Cardiac septum (tissue), 1 donor: ENCODE measurements at places on chromosomes 11 and 22.

GRCh38 chr11:39910087-39910486 lies 1549.4 kb downstream of the LRRC4C start:
- DNase-seq: no peak

DNA sequence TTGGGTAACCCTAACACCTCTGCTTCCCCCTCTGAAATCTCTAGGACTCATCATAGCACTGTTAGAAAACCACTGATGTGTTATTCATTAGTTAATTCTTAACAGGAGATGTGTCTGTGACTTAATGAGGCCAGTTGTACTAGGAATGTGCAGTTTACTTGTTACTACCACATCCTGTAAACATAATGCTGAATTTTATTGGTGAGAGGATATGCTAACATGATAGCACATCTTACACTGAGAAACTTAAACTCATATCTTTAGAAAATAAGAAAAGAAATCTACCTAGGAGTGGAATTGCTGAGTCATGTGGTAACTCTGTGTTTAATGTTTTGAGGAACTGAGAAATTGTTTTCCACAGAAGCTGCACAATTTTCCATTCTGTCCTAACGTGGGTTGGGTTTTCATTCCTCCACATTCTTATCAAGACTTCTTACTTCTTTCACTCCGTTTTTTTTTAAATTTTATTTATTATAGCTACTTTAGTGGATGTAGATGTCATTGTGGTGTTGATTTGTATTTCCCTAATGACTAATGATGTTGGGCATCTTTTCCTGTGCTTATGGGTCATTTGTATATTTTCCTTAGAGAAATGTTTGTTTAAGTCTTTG lies 33.7 kb downstream of the RNF121 start:
- no peak for DNase-seq

GRCh38 chr11:34812905-34813576 lies 103.1 kb downstream of the APIP start:
- DNase-seq: no peak

GRCh38 chr11:65808744-65809341 lies 22.0 kb downstream of the OVOL1 start:
- DNase-seq: no peak

- DNase-seq: no peak
Observed at GRCh38 chr11:59285716-59286260, 72.9 kb upstream of the OR5AN1 start.

GRCh38 chr11:16738947-16739815 lies 734 bp downstream of the C11orf58 start:
- DNase-seq: no peak

DNA sequence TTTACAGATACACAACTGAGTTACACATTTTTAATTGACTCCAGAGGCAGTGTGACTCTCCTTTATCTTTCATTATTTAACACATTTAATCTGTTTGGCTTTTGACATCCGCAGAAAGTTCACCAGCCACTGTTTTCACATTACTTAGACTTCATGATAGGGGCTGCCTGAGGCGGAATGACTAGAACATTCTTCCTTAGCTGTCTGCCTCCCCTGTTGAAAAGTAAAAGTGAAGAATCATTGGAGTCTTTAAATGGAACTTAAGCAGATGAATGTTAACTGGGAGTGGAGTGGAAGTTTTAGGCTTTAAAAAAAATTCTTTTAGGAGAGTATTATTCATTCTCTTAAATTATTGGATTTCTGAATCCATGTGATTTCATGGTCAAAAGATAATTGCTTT lies 229.2 kb upstream of the MTNR1B start:
- DNase-seq: no peak

DNA sequence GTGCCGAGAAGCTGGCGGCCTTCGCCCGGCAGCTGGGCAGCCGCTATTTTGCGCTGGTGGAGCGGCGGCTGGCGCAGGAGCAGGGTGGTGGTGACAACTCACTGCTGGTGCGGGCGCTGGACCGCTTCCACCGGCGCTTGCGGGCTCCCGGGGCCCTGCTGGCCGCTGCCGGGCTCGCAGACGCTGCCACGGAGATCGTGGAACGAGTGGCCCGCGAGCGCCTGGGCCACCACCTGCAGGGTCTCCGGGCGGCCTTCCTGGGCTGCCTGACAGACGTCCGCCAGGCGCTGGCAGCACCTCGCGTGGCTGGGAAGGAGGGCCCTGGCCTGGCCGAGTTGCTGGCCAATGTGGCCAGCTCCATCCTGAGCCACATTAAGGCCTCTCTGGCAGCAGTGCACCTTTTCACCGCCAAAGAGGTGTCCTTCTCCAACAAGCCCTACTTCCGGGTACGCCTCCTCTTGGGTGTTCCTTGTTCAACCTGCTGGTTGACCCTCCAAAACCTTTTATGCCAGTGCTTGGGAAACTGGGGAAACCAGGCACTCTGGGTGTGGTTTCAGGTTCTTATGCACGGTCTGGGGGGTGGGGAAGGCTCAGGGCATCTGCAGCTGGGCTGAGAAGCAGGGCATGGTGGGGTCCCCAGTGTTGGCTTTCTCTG lies 3.1 kb upstream of the TM7SF2 start:
- DNase-seq: no peak

DNA sequence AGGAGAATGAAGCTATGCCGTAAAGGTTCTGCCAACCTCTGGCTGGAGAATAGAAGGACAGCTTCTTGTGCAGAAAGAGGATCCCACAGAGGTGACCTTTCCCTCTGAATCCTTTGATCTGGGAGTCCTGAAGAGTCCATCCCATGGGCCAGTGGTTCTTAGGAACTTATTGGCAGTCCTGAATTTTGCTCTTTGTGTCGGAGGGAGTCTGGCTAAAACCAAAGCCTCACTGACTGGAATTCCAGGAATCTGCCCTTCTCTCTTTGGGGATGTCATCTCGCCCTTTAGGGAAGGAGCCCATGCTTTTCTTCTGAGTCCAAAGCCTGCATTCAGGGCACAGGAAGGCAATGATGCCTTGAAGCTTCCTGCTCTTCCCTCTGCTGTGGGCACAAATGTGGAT lies 45.5 kb downstream of the PKNOX2 start:
- no peak for DNase-seq

DNA sequence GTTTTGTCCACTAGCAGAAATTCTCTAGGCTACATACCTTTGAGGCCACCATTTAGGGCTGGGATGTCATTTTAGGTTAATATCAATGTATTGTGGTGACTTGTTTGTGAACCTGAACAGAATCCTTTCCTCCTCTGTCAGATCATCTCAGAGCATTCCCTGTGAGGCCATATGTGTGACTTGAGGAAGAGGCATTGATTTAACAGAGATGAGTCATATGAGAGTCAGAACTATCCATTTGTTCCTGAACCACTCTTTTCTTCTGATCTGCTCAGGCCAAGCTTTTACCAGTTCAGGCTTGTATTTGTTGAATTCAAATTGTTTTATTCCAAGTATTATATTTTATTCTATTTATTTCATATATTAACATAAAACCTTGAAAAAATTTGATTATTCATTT lies 6.9 kb upstream of the OR4C6 start:
- no peak for DNase-seq

DNA sequence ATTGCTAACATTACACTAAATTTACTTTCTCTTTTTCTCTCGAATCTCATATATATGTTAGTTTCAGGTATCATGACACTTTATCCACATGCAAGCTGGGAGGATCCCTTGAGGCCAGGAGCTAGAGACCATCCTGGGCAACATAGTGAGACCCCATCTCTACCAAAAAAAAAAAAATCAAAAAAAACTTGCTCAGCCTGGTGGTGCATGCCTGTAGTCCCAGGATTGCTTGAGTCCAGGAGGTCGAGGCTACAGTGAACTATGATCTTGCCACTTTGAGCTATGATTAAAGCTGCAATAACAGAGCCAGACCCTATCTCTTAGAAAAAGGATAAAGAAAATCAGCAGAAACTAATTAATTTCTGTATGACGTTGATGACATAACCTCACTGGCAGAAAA lies 3.7 kb upstream of the UPK3A start:
- DNase-seq: no peak

- DNase-seq: no peak
Observed at GRCh38 chr22:30481711-30482110, 9.9 kb upstream of the SEC14L3 start.

- DNase-seq: no peak
Observed at GRCh38 chr11:11545285-11546275, 76.2 kb downstream of the GALNT18 start.

GRCh38 chr22:27597703-27598444 lies 203.7 kb downstream of the MN1 start:
- no peak for DNase-seq

DNA sequence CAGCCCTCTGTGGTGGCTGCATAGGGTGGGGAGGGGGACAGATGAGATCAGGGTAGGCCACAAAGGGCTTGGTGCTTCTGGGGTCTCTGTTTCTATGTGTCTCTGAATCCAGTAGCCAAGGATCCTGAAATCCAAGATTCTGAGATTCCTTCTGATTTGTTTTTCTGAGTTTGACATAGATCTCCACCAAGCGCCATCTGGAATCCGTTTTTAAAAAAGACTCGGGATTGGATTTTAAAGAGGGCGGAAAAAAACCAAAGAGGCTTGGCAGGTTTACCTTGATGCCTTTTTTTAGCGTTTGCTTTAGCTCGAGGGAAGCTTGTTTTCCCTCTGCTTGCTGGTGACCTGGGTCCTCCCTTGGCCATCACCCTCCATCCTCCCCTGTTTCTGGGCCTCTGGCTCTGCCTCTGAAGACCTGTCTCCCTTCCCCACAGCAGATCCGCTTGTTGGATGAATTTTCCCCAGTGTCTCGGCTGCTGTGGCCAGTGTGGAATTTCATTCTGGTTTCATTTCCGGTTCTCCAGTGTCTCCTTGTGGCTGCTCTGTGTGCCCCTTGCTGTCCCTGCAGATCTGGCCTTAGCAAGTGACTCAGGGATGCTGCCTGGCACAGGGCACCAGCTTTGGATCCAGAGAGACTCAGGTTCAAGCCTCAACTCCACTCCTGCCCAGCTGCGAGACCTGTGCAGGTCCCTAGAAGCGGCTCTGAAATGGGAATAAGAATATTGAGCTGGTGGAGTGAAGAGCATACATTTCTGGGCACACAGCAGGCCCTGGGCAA lies 15.1 kb downstream of the SYNGR1 start:
- no peak for DNase-seq

DNA sequence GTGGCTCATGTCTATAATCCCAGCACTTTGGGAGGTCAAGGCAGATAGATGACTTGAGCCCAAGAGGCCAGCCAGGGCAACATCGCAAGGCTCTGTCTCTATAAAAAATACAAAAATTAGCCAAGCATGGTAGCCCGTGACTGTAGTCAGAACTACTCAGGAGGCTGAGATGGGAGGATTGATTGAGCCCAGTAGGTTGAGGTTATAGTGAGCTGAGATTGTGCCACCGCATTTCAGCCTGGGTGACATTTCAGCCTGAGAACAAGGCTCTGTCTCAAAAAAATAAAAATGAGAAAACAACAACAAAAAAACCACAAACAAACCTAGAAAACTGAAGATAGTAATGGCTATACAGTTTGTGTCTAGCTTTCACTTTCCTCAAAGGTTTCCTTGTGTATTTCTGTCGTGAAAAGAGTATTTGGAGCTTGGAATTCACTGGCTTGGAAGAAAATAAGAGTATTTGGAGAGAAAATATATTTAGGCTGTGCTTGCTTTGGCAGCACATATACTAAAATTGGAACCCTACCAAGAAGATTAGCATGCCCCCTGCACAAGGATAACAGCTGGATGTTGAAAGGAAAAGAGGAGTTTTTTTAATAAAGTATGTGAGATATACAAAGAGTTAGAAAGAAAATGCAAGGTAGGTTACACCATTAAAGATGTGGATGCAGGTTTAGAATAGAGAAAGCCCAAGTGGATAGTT lies 3.9 kb upstream of the BIRC3 start:
- no peak for DNase-seq
